ENCODE measurements at places on chromosomes 12 and 14. TPM values are rescaled to one million over a fixed set of nuclear protein-coding genes. Genes with fewer than 3 reads are reported as not detected.

The TRIM9 gene
- total RNA-seq, result 0.83 TPM

The TAS2R43 gene
- 17.0 TPM for total RNA-seq

The GALNT16 gene
- 15.4 TPM for total RNA-seq

The TMEM19 gene
- total RNA-seq, result 20.7 TPM

The DIABLO gene
- total RNA-seq, result 44.7 TPM

The RHEBL1 gene
- total RNA-seq, result 0.32 TPM

The DAO gene
- total RNA-seq, result not detected

The ALKBH2 gene
- 16.1 TPM for total RNA-seq

The CATSPERB gene
- 2.0 TPM for total RNA-seq

The AQP6 gene
- total RNA-seq, result 0.29 TPM
